ENCODE measurements at places on chromosomes 1 and 21.

GRCh38 chr1:156149374-156150332 is 3.7 kb upstream of the SEMA4A start:
- no peak for DNase-seq

DNA sequence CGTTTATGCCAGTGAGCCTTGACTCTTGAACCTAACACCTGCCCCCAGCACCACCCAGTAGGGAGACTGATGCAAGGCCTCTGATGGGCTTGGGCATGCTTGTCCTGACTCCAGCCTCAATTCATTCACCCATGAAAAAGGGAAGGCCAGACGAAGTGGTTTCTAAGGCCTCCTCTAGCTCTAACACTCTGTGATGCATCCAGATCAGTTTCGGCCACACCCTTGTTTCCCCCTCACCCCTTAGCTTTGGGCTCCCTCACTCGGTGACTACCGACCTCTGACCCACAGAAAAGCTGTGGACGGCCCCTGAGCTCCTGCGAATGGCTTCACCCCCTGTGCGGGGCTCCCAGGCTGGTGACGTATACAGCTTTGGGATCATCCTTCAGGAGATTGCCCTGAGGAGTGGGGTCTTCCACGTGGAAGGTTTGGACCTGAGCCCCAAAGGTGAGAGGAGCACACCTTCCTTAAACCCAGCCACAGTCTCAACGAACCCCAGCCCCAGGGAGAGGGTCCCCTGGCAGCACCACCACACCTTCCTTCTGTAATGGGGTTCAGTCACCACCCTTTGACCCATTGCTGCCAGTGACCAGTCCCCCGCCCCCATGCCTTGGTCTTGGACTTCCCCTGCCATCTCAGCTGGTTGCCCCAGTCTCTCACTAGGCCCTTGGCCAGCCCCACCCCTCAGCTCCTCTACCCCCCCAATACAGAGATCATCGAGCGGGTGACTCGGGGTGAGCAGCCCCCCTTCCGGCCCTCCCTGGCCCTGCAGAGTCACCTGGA is 9.0 kb downstream of the NPR1 start:
- no peak for DNase-seq

GRCh38 chr1:173002891-173003838 is 47.6 kb downstream of the TNFSF18 start:
- DNase-seq, result no peak

GRCh38 chr1:223311826-223312225 is 52.1 kb downstream of the SUSD4 start:
- DNase-seq, result no peak

DNA sequence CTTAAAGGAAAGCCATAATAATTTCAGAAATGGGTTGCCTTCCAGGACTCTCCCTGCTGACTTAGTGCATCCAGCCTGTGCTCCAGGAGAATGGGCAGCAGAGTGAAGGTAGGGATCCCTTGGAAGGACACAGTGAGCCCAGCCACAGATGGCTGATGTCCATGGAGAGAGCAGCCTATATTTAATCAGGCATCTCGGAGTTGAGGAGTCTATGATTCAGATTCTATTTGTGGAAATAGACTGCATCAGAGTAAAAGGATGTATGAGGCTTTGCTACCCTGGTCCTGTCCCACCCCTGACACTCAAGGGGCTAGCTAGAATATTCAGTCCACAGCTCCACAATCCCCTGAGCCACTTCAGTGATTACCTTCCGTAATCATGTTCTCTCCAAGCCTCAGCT is 43.8 kb upstream of the PBX1 start:
- no peak for DNase-seq

DNA sequence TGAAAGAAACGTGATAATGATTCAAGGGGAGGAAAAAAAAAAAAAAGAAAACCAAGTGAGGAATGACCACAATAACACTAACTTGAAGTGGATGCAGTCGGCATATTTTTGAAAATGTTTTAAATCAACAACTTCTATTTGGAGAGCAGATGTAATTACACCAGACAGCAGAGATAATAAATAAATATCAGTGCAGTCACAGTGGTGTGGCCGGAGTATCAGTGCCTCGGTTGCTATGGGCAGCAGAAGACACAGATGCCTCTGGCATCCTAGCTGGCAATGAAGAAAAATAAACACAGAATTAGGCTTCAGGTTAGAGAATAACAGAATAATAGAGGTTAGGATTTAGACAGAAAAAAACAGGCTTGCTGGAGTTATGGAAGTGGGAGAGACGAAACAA is 888.3 kb downstream of the LTN1 start:
- no peak for DNase-seq

DNA sequence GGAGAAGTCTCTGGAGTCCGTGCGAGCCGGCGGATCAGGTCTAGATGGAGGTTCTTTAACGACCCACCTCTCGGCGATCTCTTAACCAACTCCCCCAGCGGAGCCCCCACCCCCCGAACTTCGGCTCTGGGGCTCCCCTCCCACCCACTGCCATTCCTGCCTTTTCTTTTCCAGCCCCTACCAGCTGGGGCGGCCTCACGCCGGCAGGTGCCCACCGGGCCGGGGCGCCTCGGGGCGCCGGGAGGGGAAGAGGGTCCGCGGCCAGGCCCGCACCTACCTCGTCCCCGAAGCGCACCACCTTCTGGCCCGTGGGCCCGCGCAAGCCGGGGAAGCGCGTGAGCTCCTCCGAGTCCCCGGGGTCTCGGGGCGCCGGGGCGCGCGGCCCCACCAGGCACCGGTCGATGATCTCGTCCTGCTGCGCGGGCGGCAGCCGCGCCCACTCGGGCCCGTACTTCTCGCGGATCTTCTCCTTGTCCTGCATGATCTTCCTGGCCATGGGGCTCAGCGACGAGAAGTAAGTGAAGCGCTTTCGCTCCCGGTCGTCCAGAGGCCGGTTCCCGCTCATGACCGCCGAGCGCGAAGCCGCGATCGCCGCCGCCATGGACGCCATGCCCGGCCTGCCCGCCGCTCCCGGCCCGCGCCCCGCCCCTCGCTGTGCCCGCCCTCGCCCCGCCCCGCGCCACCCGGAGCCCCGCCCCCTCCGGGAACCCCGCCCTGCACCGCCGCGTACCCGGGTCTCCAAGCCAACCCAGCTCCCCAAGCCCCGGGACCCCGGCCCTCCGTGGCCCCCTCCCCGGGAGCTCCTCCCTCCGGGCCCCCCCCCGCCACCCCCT is at the start of gene C1orf198:
Gene C1orf198 (minus strand): TSS at position 619 of the 833 bp plus-strand sequence. CDS start 9 bp downstream, at position 610.
- no peak for DNase-seq

GRCh38 chr1:116472431-116472961 is 98.3 kb downstream of the CD58 start:
- DNase-seq, result no peak

DNA sequence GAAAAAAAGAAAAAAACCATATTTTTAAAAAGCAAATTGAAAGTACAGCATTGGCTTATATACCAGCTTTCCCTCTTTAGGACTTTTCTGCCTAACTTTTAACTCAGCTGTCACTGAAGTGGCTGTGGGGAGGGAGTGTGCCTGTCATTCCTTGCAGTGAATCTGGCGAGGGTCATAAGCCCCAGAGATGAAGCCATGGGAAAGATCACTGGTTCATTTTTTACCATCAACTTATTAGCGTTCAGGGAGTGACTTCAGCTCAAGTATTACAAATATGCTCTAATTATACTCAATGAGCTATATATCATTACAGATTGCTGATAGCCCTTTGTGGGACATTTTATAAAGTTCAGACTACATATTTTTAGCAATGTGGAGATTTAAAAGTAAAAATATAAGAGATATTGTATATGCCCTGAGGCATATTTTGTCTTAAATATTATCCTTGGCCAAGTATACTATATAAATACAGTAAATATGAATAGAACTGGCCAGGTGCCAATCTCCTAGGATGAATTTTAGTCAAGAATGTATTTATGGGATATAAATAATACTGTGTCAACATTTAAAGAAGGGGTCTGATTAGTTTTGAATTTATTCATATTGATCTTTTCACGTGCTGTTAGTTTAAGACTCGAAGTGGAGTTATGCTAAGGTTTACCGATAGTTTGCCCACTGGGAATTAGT is 4.4 kb downstream of the TGFB2 start:
- no peak for DNase-seq

DNA sequence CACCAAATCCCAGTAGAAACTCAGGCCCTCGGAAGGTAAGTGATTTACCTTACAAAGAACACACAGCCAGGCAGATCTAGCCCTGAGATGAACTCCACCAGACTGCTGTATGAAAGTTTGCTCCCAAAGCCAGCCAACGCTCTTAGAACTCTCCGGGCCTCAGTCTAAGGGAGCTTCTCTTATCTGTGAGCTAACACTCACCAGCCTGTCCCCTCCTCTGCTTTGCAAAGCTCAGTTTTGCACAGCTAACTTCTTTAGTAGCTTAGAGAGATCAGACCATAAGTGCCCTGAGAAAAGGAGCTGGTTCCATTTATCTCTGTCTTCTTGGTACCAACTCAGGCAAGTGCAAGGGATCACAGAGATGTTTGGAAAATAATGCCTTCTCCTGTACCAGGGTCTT is 195.8 kb upstream of the JUN start:
- no peak for DNase-seq

- no peak for DNase-seq
Observed at GRCh38 chr1:208006258-208006920, 95.5 kb upstream of the CD34 start.

- no peak for DNase-seq
Observed at GRCh38 chr1:109341944-109342930, 35.4 kb upstream of the MYBPHL start.

DNA sequence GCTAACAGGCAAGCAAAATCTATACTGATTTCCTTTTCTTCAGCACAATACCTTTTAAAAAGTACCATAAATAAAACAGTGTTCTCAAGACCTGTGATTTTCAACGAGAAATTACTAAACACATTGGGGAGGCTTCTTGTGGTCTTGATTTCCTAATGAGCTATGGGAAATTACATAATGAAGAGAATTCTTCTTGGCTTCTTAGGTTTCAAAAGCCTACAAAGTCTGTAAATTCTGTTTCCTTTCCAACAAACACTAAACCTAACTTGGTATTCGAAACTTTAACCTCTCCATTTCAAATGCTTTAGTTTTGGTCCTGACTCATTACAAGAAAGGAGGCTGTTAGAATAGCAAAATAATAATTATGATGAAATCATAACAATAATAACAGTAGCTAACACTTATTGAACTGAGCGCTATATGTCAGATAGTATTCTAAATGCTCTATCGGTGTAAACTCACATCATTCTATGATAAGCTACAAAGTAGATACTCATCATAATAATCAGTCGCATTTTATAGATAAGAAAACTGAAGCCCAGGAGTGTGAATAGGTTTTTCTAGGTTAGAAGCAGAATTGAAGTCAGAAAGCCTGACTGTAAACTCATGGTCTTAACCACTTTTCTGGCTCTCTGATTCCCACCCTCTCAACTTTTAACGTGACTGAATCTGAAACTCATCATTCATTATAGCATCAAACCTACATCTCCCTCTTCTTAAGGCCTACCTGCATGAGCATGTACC is 486.7 kb downstream of the SMYD3 start:
- no peak for DNase-seq

- no peak for DNase-seq
Observed at GRCh38 chr21:42467140-42467983, 28.7 kb downstream of the RSPH1 start.

- no peak for DNase-seq
Observed at GRCh38 chr1:115303364-115303763, 34.7 kb downstream of the NGF start.

DNA sequence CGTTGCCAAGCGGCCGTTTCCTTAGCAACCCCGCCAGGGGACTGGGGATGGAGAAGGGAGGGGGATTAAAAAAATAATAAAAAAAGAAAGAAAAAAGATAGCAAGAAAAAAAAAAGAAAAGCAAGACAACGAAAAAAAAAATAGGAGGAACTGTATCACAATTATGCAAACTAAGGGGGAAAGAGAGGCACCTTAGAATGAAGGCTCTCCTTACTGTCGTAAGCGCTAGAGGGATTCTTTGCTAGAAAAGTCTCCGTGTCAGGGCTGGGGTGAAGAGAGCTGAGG is 625 bp upstream of the NEGR1 start:
- DNase-seq, result no peak

DNA sequence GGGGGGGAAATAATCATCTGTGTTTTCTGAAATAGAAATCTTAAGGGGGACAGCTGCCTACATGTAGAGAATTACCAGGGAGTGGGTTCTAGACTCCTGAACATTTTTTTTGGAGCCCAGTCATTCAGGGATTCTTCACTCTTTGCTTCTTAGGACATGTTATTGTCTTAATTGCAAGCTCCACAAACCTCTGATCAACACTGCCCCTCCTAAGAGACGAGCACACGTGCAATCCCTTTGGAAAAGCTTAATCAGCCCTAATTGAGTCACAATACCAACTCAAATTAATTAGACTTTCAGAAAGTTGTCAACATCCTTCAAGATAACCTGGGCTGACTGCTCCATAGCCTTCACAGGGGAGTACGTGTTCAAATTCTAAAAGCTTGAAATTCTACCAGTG is 21.4 kb downstream of the RGS8 start:
- no peak for DNase-seq

DNA sequence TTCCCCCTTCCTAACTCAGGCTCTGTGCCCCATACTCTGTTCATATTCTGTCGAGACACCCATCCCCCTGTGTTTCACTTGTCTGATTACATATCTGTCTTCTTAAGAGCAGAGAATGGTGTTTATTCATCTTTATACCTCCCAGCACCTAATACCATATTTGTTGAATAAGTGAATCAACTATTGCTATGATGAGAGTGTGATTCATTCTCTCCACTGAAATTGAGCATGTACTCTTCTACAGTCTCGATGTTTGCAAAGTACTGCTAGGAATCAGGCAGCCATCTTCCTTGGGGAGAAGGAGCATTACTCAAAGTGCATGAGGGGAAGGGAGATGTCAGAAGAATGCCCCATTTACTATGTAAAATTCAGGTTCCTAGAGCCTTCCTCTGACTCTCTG is 27.0 kb downstream of the TBX15 start:
- no peak for DNase-seq

GRCh38 chr1:150364231-150365003 is 470 bp downstream of the RPRD2 start:
- peak; percentile 7 for DNase-seq

GRCh38 chr1:3871451-3871805 is 14.2 kb downstream of the DFFB start:
- DNase-seq, result no peak

- peak; percentile 6 for DNase-seq
Observed at GRCh38 chr1:18234790-18235242, 127.2 kb downstream of the IGSF21 start.

GRCh38 chr1:248814351-248814750 is 11.4 kb downstream of the SH3BP5L start:
- no peak for DNase-seq

GRCh38 chr1:198850196-198850595 is 211.4 kb downstream of the PTPRC start:
- DNase-seq, result no peak

- DNase-seq, result no peak
Observed at GRCh38 chr1:68608289-68608688, 111.4 kb upstream of the DEPDC1 start.

GRCh38 chr1:11806307-11806936 is 431 bp downstream of the CLCN6 start:
- DNase-seq, result no peak

- no peak for DNase-seq
Observed at GRCh38 chr1:182680901-182681567, 3.4 kb downstream of the RGS8 start.

- DNase-seq, result no peak
Observed at GRCh38 chr1:160680399-160680798, 31.2 kb downstream of the CD48 start.
